ENCODE measurements at places on chromosomes 6 and 20.

DNA sequence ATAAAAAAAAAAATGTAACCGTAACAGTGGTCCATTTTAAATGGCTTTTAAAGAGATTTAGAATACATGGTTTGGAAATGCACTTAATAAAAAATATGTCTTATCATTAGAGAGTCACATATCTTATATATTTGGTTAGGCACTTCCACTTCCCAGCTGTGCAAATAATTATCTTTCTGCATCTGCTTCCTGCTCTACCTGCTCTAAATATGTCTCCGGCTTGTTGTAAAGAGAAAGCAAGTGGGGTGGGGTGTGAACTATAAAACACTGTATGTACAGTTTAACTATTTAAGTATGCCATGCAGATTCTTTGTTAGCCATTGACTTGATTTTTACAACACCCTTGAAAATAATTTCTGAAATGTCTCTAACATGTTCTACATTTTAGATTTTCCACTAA lies 106.3 kb downstream of the NKAIN2 start:
- no peak for DNase-seq

- no peak for DNase-seq
These were observed 643.8 kb downstream of the DHX35 start for GRCh38 chr20:39605908-39606307.

DNA sequence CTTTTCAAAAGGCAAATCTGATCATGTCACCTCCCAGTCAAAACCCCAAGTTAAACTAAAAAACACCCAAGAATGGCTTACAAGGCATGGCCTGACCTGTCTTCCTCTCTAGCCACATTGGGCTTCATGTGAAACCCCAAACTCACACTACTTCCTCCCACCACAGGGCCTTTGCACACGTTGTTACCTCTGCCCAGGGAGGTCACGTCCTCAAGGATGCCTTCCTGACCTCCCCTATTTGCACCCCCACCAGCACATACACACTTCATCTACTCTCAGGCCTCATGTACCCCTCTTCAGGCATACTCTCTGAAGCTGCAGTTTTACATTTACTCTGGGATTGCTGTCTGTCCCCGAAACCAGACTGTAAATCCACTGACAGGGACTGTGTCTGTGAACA lies 6.1 kb downstream of the EZR start:
- DNase-seq = no peak

DNA sequence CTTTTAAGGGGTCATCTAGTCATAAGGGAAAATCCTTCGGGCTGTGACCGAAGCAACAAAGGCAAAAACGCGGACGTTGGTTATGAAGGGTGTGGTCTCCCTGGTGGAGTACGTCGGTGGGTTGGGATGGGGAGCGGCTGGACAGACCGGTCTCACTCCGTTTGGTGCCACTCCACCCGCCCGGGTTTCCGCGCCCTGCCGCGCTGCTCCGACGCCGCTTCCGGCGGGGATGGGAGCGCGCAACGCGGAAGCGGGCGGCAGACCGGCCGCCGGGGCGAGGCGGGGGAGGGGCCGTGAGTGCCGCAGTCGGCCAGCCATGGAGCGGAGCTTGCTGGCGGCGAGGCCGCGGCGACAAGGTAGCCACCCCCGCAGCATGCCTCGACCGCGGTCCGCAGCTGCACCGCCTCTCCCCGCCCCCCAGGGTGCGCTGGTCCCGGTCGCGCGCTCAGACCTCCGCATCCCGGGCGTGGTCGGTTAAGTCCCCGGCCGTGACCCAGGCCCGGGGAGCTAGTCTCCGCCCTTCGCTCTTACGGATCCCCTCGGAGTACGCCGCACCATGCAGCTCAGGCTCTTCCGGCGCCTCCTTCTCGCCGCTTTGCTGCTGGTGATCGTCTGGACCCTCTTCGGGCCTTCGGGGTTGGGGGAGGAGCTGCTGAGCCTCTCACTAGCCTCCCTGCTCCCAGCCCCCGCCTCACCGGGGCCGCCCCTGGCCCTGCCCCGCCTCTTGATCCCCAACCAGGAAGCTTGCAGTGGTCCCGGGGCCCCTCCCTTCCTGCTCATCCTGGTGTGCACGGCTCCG lies at the start of gene B3GALT4:
TSS of gene B3GALT4 (plus strand) at position 260 of the 799 bp plus-strand sequence. CDS start at position 557, 297 bp downstream.
- no peak for DNase-seq

- DNase-seq = no peak
These were observed 10.5 kb upstream of the BHLHE23 start for GRCh38 chr20:63017076-63017825.

DNA sequence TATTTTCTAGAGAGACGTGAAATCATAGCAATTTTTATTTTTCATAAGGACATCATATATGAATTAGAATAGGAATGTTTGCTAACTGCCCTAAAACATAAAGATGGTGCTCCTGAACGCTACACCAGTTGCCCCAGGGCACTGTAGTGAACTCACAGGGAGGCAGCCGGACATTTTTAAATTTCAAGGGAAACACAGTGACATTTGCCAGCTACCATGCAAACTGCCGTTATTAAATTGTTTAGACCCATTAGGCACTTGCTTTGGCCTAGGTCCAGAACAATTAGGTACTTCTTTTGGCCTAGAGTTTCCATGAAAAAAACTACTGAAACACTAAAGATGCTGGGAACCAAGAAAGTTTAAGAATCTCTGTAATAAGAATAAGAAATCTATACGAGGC lies 24.9 kb upstream of the CFAP206 start:
- no peak for DNase-seq

- no peak for DNase-seq
These were observed 35.5 kb upstream of the TSHZ2 start for GRCh38 chr20:52936351-52937340.

DNA sequence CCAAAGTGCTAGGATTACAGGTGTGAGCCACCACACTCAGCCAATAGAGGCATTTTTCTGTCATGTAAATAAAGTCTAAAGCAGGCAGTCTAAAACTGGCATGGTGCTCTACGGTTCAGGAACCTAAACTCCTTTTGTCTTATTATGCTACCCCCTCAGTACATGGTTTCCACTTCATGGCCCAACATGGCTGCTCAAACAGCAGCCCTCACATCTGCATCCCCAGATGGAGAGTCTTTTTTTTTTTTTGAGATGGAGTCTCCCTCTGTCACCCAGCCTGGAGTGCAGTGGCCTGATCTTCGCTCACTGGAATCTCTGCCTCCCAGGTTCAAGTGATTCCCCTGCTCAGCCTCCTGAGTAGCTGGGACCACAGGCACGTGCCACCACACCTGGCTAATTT lies 38.3 kb downstream of the SLC52A3 start:
- no peak for DNase-seq

DNA sequence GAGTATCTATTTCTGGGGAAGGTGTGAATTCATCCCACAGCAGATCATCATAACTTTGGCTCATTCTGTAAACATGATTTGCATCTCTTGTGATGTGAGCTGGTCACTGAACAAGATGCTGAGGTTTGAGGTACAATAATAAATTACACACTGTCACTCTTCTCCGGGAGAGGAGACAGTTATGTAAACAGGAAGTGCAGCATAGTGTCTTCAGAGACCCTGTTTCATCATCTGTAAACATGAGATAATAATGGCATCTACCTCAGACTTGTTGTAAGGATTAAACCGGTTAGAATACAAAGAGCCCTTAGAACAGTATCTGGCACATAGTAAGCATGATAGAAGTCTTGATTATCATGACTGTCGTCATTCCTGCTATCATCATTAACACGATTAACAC lies 125.2 kb downstream of the TBC1D7 start:
- no peak for DNase-seq

- no peak for DNase-seq
These were observed 106.0 kb downstream of the SAMD5 start for GRCh38 chr6:147614501-147614900.

DNA sequence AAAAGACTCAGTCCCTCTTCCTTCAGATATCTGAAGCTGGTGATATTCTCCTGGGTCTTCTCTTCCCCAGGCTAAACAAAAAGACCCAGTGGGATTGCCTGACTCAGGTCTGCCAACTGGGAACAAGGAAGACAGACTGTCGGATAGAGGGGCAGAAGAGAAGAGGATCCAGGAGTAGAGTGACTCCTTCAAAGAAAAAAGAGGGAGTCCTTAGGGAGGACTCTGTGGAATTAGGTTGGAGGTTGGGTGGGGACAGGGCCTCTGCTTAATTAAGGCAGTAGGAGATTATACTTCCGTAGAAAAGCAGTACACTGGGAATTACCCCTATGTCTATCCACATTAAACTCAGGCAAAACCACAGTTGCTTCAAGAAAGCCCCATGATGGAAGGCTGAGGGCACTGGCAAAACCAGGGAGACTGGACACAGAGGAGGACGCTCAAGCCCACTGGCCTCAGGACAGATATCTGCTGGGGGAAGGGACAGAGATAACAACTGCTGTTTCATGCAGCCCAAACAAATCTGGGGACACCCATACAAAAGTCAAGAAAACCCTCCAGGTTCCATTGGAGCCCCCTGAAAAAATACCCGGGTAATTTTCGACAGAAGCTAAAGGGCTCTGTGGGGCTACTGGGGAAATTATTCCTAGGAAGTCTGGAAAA lies 5.7 kb downstream of the BCL2L1 start:
- no peak for DNase-seq

GRCh38 chr6:86016567-86016966 lies 373.9 kb upstream of the SYNCRIP start:
- DNase-seq = no peak

DNA sequence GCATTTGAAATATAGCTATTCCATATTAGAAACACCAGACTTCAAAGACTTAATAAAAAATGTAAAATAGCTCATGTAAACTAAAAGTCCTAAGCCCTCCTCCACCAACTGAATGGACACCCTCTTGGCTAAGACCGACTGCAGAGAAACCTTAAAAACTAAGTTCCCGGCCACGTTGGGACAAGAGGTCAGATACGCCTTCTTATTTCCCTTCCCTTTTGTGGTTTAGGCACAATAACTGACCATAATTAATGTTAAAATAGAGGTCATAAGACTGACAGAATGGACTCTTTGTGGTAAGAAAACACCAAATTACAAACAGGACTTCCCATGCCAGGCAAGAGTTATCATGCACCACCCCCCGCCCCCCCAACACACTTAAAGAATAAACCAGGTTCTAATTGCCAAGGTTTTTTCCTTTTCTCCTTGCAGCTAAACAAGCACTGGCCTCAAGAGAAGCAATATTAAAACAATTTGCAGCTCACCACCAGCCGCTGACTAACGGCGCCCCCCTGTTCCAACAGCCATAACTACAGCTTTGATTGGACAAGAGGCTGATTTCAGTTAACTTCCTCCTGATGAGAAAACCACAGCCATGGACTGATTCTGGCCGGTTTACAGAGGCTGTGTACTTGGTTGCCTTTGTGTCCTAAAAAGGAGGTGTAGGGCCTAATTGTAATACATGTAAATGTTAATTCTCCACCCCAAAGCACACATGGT lies 10.7 kb upstream of the LAMP5 start:
- DNase-seq = no peak

DNA sequence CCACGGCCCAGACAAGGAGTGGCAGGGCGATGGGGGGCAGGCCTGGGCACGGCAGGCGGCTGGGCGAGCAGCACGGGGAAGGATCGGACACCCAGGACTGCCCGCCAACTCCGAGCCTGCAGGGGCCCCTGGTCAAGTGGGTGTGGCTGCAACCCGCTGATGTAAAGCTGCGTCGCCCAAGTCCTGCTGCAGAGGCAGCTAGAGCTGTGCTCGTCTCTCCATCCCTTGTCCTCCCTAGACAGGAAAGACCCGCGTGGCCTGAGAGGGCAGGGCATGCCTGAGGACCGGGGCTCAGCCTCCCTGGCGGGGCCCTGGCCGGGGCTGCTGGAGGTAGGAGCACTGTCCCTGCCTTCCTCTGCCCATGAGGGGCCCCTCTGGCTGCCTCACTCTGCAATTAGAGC lies 281.2 kb downstream of the CDH4 start:
- DNase-seq = no peak

- no peak for DNase-seq
These were observed at the start of gene XKR7 for GRCh38 chr20:31967830-31968249. Gene XKR7, plus strand, starts transcription at chr20:31968151. Its CDS starts 25 bp downstream, at chr20:31968176.

DNA sequence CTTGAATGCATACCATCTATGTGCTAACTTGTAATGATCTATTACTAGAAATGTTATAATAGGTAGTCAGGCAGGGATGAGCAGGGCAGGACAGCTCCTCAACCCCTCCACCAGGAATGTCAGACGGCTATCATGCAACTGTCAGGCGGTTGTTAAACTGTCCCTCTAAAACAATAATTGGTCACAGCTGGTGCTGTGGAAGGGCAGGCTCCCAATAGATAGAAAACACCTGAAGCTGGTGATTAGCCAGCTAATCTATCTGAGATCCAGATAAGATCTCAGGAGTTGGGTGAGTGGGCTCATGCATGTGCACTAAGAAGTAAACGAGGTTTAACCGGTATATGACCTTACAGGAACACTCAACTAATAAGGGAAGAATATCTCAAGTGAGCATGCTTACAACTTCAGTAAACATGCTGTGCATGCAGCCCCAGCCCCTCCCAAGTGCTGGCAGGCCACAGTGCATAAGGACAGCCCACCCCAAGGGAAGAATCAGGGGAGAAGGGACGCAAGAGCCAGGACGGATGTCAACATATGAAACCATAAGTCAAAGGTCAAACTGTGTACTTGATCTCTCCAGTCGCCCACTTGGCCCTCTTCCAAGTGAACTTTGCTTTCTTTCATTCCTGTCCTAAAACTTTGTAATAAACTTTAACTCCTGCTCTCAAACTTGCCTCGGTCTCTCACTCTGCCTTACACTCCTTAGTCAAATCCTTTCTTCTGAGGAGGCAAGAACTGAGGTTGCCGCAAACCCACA lies 566.2 kb upstream of the NRSN1 start:
- no peak for DNase-seq

GRCh38 chr6:1388630-1389368 lies 577 bp upstream of the FOXF2 start:
- no peak for DNase-seq

DNA sequence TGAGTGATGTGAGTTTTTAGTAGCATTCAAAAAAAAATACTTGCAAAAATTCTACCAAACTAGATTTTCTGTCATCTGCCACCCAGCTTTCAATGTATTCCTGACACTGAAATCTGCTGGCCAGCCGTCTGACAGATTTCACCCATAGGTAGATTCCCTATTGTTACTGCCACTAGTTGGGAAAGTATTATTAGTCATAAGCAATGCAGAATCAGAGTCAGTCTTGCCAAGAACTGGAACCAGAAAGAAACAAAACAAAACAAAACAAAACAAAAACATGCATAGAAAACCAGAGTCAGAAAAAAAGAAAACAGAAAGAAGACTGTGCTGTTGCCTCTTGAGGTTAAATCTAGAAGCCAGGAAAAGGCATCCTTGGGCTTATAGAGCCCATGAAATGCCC lies 293.1 kb upstream of the KCNQ5 start:
- DNase-seq = no peak

- no peak for DNase-seq
These were observed 26.6 kb downstream of the FARS2 start for GRCh38 chr6:5287966-5288297.

DNA sequence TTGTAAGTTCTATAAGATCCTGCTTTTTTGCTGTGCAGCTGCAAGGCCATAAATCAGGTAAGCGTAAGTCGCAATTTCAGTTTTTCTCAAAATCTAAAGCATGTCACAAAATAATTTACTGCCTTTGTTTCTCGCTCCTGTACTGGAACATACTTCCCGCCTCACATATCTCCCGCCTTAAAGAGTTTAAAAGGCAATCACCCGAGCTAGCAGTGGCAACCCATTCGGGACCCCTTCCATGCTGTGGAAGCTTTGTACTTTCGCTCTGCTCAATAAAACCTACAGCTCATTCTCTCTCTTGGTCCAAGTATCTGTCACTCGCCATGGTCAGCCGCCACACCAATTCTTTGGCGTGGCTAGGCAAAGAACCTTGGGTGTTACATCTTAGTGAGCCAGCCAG lies 34.0 kb downstream of the CEP85L start:
- DNase-seq = no peak

Data from NCI-H1436 treated with DMSO at 0.1 percent for 48 hours (cell line).